ENCODE measurements at places on chromosomes 13 and 19.
A peak's percentile ranks its signal among the peaks of the same experiment; 100 is the strongest.

- no peak for DNase-seq
Observed at GRCh38 chr19:4376991-4377781, 23.2 kb downstream of the SH3GL1 start.

- DNase-seq = no peak
Observed at GRCh38 chr19:44530777-44531176, 1.3 kb upstream of the CEACAM20 start.

DNA sequence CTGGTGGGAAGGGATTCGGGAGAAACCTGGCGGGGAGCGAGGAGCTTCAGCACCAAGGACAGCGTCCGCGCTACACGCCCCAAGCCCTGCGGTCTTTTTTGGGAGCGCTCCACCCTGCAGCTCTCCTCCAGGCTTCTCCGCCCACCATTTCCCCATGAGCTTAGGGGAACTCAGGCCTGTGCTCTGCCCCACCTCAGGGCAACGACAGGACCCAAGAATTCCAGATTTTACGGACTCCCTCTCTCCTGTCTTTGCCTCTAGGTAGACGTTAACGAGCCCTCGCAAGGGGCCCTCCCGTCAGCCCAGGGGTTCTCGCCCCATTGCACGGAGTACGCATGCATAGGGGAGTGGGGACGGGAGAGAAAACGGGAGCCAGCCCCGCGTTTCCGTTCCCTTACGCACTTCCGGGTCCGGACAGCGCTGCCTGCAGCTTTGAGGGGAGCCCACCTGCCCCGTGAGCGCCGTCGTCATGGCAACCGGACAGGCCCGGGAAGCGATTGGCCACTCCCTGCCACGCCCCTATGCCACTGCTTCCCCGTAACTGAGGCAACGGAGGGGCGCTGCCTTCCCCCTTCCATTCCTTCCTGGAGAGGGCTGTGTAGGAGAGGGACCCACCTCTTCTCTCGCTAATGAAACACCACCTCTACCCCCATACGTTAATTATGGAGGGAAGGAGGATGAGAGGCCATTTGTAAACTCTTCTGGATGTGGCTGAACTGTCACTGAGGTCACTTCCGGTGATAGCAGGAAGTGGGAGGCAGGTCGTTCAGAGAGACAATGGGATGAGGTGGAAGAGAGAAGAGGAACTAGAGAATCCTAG, 20.8 kb downstream of the NOVA2 start:
- DNase-seq = no peak

DNA sequence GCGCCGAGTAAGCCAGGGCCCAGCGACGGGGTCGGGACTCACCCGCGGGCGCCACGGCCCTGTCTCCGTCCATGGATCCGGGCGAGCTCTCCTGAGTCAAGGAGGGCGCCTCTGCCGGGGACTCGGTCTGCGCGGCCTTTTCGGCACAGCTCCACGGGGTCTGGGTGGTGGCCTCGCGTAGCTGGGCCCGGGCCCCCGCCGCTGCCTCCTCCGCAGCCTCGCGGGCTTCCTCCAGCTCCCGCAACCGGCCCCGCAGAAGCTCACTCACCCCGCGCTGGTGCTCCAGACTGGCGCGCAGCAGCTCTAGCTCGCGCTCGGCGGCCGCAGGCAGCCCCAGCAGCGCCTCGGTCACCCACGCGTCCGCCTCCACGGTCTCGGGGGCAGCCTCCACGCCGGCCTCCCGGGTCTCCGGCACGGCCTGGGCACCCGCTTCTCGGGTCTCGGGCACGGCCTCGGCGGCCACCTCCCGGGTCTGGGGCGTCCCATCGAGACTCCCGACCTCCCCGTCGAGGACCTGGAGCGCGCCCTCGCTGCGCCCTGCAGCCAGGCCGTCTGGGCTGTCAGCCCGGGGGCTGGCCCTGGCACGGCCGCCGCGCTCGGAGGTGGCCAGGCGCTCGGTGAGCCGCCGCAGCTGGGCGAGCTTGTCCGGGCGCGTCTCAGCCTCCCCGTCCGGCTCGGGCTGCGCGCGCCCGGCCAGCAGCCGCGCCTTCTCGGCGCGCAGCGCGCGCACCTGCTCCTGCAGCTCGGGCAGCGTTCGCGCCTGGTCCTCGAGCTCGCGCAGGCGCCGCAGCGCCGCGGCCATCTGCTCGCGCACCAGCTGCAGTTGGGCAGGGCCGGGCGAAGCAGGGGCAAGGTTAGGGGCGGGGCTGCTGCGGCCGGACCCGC, 8.4 kb downstream of the KANK3 start:
- no peak for DNase-seq

GRCh38 chr13:36090592-36090991, 40.6 kb downstream of the DCLK1 start:
- DNase-seq = no peak

DNA sequence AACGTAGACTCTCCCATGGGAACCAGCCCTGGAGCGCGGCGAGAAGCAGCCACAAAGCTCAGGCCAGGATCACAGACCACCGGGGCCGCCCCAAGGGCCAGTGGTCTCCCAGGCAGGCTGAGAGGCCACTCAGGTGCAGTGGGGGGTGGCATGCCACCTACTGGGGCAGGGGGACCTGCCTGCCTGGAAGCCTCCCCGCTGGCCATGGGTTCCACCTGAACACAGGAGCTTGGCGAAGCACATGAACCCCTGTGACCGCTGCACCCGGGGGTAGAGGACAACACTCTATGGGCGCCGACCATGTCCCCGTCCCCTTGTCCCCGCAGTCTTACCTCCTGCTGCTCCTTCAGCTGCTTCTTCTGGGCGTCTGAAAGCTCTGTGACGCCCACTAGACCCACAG, 6.8 kb upstream of the TM6SF2 start:
- DNase-seq = no peak

DNA sequence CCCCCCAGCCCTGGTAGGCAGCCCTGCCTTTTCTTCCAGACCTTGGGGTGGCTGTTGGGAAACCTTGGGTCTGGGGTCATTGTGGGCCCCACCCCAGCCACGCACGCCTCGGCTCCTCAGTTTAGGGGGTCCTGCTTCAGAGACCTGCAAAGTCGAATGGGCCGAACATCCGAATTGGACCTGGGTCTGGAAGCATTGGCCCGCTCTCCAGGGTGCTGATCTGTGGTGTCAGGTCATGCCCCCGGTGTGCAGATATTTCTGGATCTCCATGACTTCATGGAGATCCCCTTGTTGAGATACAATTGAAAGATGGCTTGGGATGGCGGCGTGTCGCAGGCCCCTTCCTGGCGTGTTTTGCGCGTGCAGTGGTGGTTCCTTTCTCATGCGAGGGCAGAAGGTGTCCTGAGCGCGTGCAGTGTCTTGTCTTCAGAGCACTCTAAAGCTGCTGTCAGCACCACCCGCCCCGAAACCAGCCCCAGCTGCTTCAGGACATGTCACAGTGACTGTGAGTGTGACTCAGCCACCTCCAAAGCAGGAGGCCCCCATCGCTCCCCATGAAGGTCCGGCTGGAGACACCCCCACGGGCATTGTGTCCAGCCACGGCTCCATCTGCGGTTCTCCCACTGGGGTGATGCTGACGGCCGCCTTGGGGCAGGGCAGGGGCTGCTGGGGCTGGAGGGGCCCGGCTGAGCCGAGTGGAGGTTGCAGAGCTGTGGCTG, 112.7 kb downstream of the KDM4B start:
- no peak for DNase-seq

DNA sequence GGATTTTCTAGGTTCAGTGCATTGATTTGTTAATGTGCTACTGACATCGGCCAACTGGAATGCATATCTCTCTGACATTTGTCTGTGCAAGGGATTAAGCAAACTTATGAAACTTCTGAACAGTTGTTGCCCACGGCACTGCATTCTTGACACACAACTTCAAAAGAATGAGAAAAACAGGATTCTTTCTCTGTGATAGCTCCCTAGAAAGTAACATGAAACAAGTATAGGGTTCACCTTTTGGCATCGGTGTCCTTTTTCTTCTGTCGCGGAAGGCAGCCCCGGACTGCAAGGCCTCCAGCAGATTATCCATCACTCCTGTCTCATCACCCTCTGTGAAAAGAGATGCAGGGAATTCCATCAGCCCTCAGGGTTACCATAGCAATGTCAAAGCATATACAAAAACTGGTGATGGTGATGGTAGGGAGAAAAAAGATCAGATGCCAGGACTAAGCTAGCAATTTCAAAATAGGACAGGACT, 389.2 kb downstream of the DIAPH3 start:
- no peak for DNase-seq

GRCh38 chr13:41956272-41956671, 4.6 kb downstream of the VWA8 start:
- no peak for DNase-seq

GRCh38 chr13:95924389-95924994, 128.7 kb downstream of the UGGT2 start:
- DNase-seq = no peak

DNA sequence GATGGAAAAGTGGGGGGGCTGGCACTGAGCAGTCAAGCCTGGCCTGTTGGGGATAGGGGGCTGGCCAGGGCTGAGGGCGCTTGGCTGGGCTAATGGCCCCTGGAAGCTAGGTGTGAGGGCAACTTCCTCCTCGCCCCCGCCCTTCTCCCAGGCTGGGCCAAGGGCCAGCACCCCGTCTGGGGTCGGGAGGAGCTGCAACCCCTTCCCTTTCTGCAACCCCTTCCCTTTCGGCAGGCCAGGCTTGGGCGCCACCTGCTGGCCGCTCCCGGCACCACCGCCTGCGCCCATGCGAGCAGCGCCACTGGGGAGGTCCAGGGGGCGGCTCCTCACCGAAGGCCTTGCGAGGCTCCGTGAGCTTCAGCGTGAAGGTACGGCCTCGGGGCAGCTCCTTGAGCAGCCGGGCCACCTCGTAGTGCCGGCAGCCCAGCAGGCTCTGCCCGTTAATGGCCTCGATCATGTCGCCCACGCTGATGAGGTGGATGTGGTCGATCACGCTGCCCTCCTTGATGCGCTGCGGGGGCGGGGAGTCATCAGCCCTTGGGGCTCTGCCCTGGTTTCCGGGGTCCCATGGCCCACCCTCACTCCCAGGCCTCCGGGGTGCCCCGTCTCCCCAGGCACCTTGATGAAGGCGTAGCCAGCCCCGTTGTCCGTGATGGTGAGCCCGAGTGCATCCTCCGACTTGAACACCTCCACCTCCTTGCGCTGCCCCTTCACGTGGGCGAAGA, 5.0 kb upstream of the PTGER1 start:
- no peak for DNase-seq

- DNase-seq = no peak
Observed at GRCh38 chr13:47109028-47109427, 212.2 kb upstream of the HTR2A start.

DNA sequence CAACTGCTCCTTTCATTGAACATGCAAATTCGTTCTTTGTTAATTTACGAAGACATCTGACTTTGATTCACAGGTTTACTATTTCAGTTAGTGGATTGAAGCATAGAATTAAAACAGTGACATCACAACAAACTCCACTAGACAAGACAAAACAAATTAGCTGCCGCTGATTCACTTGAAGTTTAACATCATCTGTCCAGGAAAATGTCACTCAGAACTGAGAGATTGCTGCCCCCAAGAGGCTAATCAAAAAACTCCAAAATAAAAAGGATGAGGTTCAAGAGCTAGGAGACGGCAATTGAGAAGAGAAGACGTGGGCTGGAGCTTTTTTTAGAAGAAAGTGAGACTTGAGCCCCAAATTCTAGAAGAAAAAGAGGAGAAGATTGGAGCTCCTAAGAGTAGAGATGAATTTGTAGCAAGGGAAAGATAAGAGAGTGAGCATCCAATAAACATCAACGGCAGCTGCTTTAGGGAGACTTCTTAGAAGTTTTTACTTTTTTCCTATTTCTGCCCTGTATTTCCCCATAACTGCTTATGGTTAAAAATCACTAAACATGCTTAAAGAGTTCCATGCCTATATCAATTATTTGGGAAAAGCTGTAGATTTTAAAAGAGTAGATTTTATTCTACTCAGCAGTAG, 40.8 kb upstream of the TPP2 start:
- DNase-seq = peak; percentile 64

DNA sequence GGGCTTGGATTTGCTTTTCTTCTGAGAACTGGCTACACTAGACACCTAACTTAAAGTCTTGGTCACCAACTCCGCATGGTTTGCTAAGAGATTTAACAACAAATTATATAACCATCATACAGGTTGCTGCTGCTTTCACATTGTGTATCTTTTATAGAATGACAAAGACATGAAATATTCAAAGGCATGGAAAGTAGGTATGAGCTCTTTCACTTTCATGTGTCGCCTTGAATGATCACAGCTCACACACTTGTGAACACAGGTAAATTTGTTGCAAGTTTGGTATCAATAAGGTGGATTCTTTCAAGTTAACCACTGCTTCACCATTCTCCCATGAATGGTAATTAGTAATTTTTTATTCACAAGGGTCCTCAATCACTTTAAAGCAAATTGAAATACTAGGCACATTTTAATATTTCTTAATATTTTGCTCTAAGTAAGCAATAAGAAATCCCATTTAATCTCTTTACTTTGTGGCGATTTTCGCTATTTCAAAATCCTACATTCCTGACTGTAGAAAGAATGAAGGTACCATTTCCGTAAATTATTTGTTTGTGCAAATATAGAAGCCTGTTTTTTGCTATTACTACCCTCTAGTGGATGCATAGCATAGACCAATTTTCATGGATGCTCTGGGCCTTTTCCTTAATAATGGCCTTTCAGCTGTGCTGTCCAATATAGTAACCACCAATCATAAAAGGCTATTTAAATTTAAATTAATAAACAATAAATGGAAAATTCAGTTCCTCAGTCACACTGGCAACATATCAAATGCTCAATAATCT, 45.5 kb upstream of the FREM2 start:
- DNase-seq = no peak

GRCh38 chr19:21474671-21475181, 30.7 kb upstream of the ZNF429 start:
- no peak for DNase-seq

GRCh38 chr19:42216653-42217519, 591 bp downstream of the DEDD2 start:
- no peak for DNase-seq

GRCh38 chr19:4310247-4311121, 6.1 kb downstream of the FSD1 start:
- DNase-seq = no peak

DNA sequence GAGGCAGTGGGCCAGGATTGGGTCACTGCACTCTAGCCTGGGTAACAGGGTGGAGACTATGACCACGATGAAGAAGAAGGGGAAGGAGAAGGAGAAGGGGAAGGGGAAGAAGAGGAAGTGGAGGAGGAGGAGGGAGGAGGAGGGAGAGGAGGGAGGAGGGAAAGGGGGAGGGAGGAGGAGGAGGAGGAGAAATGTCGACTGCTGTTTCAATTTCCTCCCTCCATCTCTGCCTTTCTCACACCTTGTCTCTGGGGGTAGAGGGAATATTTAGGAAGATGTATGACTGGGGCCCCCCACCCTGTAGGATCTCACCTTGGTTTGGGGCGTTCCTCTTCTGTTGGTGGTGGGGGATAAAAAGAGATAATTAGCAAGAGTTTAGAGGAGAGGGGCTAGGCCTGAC, 3.8 kb downstream of the TNNT1 start:
- DNase-seq = no peak

Measured in cerebellar nuclear complex (tissue), 1 donor.